HL-60 (cell line): ENCODE measurements at places on chromosomes 1 and 21.

DNA sequence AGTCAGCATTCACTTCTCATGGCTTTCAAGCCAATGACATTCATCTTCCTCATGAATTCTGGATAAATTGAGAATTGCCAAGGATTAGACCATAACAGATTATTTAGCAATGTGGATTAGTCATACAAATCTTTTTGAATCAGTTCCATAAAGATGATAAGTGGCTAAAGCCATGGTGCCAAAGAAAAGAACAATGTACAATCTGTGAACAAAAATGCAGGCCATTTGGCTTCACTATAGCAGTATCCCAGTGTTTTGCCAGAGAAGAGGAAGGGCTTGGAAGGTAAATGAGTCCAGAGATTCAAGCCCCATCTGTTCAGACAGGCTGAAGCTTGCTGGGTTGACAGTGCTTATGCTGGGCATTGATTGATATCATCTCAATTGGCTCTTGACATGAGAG lies 376.4 kb upstream of the LRRC7 start:
- DNase-seq: no peak

DNA sequence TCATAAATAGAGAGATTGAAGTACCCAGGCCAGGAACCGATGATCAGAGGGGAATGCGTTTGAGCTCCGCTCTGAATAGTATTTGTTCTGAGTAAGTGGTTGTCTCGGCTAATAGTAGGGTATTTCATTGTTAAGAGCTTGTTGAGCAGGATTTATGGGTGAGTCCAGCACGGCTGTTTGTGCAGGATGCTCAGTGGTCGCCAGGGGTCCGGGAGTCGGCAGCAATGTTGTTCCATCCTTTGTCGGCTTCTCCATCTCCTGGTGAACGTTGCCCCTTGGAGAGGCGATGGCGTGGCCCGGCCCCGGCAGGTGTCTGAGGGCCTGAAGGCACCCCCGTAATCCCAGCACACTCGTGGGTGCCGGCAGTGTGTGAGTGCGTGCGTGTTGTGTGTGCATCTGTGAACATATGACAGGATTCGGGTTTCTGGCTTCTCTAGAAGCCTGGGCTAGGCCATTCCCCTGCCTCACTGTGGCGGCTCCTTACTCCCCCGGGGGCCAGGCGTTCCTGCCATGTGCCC lies 160.8 kb upstream of the ARHGEF16 start:
- no peak for DNase-seq

DNA sequence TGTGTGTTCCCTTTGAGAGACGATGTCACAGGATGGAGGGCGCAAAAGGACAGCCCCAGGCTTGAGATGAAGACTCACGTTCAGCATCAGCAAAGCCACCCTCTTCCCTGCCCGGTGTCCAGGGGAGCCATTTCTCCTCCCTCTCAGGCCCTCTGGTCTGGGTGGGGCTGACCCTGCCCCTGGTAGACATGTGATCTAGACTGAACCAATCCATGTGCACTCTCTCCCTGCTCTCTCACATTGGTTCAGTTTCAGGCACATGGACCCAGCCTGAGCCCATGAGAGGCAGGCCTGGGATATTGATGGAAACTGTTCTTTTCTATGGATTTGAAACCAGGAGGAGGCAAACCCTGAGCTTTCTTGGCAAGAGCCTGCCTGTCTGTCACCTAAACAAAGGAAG lies 115.6 kb upstream of the IGSF21 start:
- DNase-seq: no peak

DNA sequence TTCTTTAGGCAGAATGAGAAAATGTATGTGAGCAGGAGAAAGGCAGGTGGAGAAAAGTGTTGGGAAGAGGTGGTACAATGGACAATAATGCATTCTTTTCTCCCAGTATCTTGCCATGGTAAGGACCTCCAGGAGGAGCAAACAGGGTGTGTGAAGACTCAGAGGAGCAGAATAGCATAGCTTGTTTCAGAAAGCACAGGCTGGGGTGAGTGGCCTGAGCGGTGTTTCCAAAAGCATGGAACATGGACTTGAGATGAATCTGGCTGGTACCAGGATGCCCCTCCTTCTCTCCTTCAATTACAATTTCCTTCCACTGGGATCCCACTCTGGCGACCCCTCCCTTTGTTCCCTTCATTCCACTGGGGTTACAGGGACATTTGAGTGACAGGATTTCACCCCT lies 123.4 kb upstream of the TNR start:
- DNase-seq: no peak

DNA sequence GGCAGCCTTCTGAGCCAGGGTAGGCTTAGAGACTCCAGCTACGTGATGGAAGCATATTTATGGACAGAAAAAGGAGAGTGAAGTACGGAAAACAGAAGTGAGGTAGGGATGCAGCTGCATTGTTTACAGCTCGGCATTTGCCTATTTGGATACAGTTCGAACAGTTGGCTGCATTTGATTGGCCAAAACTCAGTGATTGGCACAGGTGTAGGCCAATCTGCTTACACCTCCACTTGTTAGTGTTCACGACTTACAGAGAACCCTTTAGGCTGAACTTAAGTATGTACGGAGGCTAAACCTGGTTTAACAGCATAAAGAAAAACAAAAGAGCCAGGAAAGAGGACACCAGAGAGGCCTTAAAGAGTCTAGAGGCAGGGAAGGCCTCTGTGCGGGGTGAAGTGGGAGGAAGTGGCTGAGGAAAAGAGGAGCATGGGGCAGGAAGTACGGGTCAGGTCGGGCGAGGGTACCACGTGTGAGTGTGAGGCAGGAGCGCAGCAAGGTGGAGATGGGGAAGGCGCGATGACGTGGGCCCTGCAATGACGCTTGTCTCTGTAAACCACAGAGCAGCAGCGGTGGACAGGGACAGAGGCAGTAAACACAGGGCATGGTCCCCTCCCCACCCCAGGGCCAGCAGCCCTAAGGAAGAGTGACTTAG lies 32.0 kb downstream of the RSPH1 start:
- no peak for DNase-seq

DNA sequence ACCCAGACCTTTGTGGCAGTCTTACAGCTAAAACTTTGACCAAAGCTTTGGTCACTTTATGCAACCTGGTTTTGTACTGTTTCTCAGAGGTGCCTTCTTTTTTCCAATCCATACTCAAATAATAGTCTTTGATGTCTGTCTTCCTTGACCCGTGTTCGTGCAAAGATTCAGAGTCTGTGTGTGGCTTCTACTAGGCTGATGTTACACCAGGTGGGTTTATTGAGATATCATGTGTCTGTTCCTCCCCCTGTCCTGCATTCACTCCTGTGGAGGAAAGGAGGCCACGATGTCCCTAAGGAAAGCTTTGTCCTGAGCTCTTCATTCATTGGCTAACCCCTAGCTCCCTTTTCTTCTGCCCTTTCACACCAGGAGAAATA lies 15.0 kb upstream of the IKBKE start:
- no peak for DNase-seq

GRCh38 chr1:225915538-225915991 lies 8.5 kb downstream of the PYCR2 start:
- DNase-seq: no peak

DNA sequence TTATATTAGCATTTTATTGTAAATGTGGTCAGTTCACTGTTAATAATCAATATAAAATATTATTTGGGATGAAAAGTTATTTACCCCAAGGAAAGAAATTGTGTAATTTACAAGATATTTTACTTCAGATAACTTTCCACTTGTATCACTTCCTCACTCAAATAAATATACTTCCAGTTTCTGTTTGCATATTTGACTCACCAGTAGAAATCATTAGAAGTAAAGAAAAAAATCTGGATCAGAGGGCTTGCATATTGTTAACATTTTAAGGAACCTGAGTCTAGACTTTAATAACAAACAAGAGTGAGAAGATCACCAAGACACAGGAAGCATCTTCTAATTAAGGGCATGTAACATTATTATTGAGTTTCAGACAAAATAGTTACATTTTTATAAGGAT lies 347 bp upstream of the KRTAP20-4 start:
- DNase-seq: no peak

- no peak for DNase-seq
Measured at GRCh38 chr1:6503884-6504602, 12.6 kb upstream of the PLEKHG5 start.

DNA sequence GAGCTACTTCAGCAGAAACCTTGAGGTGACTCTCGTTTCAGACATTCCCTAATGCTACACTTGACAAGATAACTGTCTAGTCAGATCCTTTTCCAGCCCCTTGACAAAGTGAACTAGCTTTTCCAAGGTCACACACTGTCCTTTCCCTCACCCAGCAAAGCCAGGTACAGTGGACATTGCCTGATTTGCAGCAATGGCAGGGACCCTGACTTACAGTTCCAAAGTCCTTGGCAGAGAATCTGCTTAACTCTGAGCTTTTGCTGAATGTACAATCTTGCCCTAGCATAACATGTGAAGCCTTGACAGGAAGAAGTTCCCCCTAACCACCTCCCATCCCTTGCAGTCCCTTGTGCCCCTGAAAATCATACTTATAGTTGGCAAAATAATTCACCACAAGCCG lies 37.1 kb downstream of the HSD3B2 start:
- DNase-seq: no peak

DNA sequence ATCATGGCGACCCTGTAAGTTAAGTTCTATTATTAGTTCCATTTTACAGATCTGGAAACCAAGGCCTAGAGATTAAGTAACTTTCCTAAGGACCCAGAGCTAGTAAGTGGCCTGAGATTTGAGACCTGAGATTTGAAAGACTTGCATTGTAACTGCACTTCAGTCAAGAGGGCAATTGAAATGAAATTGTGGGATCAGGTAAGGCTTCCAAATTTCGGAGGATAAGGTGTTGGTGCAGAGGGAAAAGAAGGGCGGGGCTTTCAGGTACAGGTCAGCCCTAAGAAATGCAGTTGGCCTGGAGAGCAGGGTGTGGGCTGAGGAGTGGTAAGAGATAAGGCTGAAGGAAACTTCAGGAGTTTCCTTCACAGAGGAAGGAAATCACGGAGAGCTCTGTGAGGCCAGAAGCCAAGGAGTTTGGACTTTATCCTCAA lies 51.1 kb downstream of the SLC16A1 start:
- no peak for DNase-seq

DNA sequence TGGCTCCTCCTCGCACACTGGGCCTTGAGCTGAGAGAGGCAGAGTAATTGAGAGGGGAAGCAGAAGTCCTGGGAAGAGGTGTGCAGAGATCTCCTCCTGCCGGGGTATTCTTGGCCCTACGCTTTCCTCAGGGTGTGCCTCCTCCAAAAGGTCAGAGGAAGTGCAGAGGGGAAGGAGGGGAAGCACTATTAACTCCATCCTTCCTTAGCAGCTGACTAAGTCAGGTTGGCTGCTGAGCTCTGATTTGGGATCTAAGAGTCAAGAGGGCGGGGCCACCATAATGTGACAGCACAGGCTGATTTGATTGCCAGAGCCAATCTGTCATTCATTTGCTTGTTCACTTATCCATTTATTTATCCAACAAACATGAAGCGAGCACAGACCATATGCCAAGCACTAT lies 12.3 kb downstream of the ATP2B4 start:
- DNase-seq: peak; percentile 72

DNA sequence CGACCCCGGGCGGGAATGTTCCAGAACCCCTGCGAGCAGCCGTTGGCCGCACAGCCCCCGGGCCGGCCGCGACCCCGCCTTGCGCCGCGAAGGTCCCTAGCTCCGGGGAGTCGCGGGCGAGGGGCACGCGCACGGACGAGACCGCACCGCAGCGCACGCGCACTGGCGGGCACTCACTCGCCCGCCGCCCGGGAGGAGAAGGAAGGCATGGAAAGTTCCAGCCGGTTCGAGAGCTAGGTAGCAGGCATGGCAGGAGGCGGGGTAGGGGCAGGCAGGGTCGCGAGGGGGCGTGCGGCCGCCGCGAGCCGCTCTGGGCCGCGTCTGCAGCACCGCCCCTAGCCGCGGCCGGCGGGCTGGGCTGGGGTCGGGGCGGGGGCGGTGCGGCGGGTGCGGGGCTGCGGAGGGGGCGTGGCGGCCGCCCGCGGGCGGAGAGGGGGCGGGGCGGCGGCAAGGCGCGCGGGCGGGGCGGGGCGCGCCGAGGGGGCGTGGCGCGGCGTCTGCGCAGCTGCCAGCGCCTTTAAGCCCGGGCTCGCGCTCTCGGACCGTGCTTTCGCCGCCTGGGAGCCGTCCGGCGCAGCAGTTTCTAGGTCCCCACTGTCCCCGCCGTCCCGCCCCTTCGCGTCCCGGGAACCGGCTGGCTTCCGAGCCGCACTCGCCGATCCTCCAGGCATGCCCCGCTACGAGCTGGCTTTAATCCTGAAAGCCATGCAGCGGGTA lies at the start of the genes MRPS6 and SLC5A3:
Gene MRPS6, plus strand, starts transcription at position 547 of the 717 bp plus-strand sequence. Its CDS starts 123 bp downstream, at position 670.
Gene SLC5A3, plus strand, starts transcription at position 547 of the 717 bp plus-strand sequence. CDS start 21,621 bp downstream, outside the sequence.
- DNase-seq: peak; percentile 77

GRCh38 chr1:55140546-55140983 lies 74.6 kb downstream of the USP24 start:
- peak; percentile 55 for DNase-seq

DNA sequence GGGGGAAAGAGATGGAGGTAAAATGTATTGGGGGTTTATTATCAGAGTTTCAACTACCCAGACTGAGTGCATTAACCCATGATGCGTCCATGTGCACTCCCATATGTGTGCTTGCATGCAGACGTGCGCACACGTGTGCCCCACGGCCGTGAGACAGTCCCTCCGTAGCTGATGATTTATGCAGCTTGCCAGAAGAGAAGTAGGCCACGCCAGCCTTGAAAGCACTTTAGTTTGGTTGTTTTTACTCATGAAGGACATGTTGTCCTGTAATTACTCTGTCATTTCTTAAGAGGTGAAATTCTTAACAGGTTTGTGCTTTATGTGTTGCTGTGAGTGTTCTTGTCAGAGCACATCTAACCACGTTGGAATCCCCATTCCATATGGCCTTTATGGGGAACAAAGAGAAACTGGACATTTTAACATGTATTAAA lies 467.8 kb downstream of the LMO4 start:
- no peak for DNase-seq

DNA sequence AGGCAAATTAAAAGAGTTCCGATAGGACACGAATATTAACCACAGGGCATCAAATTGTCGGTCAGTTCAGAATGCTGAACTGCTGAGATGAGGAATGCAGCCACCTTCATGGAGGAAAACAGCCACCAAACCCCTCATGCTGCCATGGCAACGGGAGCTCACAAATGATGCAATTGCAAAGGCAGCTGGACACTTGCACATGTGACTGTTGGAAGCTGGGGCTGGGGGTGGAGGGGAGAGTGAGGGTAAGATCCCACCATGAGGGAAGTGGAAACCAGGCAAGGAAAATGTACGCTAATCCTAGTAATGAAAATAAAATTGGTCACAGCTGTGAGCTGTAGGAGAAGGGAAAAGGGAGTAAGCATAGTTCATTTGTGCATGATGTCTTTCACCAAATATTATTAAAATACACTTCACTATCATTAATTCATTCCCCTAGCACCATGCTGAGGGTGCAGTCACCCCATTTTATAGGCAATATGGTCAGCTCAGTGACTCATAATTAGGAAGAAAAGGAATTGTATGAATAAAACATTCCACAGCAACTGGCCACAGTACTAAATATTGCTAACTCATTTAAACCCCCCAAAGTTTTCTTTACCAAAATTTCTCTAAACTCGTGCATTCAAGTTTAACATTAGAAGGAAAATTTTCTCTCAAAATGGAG lies 15.3 kb downstream of the BECN2 start:
- no peak for DNase-seq

GRCh38 chr1:182237329-182237728 lies 154.3 kb downstream of the GLUL start:
- DNase-seq: no peak
